ENCODE measurements at places on chromosomes 13 and 19. TPM values are rescaled to one million over a fixed set of nuclear protein-coding genes. Genes with fewer than 3 reads are reported as not detected.

Gene PCDH20
- polyA plus RNA-seq: 0.22 TPM

Gene LRRC63
- polyA plus RNA-seq: 0.34 TPM

Gene PVR
- 12.7 TPM for polyA plus RNA-seq

Gene WDR62
- polyA plus RNA-seq: 0.79 TPM

Gene CD79A
- 3.0 TPM for polyA plus RNA-seq

Gene PCDH8
- polyA plus RNA-seq: not detected

Gene ZFP28
- polyA plus RNA-seq: 2.6 TPM

Gene RPS19
- 2,502 TPM for polyA plus RNA-seq

Gene EHD2
- 32.7 TPM for polyA plus RNA-seq

Gene RASL11A
- 24.8 TPM for polyA plus RNA-seq

Gene IRF3
- polyA plus RNA-seq: 56.6 TPM

Gene PSG2
- polyA plus RNA-seq: not detected

Gene LGALS14
- not detected for polyA plus RNA-seq

Gene KLK4
- polyA plus RNA-seq: not detected

Gene CD33
- polyA plus RNA-seq: 1.5 TPM

Gene OLFM2
- 8.7 TPM for polyA plus RNA-seq

Gene ZNF700
- polyA plus RNA-seq: 3.7 TPM

Gene ZSWIM4
- 1.6 TPM for polyA plus RNA-seq

Gene TJP3
- polyA plus RNA-seq: 7.4 TPM

Gene RAB20
- polyA plus RNA-seq: 31.2 TPM

Measured in adipose tissue (tissue), 3 donors.